ENCODE measurements at places on chromosomes 3 and 15.

GRCh38 chr15:43991206-43991605, 164.4 kb downstream of the WDR76 start:
- no peaks in the 10 kb centered on the region for H3K27me3 ChIP-seq
- no peak overlapping the region for H3K27ac ChIP-seq
- no peaks in the 10 kb centered on the region for H3K36me3 ChIP-seq
- no peak overlapping the region for H3K4me3 ChIP-seq
- H3K4me1 ChIP-seq = no peaks in the 10 kb centered on the region
- DNase-seq = no peak

DNA sequence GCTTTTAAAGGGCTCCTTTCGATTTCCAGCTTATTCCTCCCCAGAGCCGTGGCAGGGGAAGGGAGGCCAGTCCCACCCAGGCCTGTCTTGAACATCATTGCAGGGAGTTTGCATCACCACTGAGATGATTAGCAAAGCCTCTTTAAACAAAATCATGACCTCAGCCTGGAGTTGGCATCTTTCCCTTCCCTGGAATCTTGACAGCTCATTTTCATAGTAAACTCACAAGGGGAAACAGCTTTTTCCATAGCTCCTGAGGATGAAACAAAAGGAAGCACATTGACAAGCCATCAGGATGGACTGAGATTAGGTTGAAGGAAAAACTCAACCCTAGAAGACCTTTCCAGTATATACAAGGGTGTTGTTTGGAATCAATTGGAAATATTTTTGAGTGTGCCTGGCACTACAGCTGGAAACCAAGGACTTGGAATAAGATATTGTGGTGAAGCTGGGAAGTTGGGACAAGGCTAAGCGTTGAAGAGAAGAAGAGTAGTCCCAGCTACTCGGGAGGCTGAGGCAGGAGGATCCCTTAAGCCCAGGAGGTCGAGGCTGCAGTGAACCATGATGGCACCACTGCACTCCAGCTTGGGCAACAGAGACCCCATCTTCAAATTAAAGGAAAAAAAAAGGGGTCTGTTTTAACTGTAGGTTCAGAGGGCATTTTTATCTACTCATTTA, 3.1 kb upstream of the LARP6 start:
- DNase-seq = peak; percentile 41
- no peaks in the 10 kb centered on the region for H3K4me1 ChIP-seq
- H3K27ac ChIP-seq = peak overlapping the region; percentile 46
- H3K4me3 ChIP-seq = no peak overlapping the region
- peaks cover 21% of the 10 kb centered on the region for H3K27me3 ChIP-seq

DNA sequence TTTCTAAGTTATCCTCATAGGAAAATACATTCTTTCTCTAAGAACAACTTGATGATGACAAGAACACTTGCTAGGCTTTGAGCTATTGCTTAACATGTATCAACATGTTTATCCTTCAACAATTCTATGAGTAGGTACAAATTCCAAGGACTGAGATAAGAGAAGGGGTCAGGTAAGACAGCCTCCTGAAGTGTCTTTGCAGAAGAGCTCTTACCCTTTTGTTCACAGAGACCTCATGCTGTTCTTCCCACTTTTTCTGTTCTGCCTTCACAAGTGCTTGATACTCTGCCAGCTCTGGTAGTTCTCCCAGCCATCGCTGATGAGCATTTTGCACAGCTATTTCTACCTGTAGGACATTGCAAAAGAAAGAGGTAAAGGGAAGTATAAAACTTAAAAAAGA, 50.9 kb downstream of the CEP152 start:
- no peak overlapping the region for H3K27ac ChIP-seq
- peak; percentile 58 for DNase-seq
- H3K4me3 ChIP-seq = no peak overlapping the region

DNA sequence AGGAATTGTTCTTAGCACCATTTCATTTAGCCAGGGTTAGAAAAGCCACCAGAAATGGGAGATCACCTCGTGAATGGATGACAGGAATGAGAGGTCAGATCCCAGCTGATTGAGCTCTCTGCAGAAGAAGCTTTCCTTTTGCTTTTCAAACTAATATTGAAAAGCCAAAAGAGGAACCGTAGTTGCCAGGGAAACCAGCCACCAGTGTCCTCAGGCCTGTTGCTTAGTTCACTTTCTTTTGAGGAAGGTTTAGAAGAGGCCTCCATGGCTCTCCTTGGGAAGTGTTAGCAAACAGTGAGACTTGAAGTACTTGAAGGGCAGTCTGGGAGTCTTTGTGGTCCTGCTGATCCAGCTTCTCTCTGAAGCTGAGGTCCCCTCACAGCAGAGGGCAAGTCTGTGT, 7.4 kb upstream of the CCK start:
- DNase-seq = no peak
- no peaks in the 10 kb centered on the region for H3K36me3 ChIP-seq
- no peaks in the 10 kb centered on the region for H3K4me1 ChIP-seq
- H3K27ac ChIP-seq = no peak overlapping the region
- H3K4me3 ChIP-seq = no peak overlapping the region
- peaks cover 6% of the 10 kb centered on the region for H3K27me3 ChIP-seq

DNA sequence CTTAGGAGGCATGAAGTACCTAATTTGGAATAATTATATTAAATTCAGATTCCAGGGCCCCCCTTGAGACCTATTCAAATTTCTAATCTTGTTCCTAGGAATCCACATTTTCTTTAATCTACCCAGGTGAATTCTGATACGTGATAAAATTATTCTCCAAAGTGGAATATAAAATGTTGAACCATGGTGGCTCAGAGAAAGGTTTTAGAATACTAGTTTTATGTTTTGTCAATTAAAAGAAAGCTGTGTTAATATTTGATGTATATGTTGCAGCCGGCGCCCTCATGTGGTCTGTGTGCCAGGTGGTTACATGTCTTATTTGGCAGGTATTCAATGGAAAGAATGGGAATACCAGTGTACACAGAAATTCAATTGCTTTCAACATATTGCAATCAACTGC, 321.8 kb downstream of the FEZF2 start:
- peak; percentile 56 for DNase-seq
- no peaks in the 10 kb centered on the region for H3K27me3 ChIP-seq
- no peaks in the 10 kb centered on the region for H3K4me1 ChIP-seq

- H3K27ac ChIP-seq = no peak overlapping the region
- no peaks in the 10 kb centered on the region for H3K36me3 ChIP-seq
- peaks cover 6% of the 10 kb centered on the region for H3K27me3 ChIP-seq
- H3K4me1 ChIP-seq = no peaks in the 10 kb centered on the region
These were observed 38.7 kb downstream of the GJD2 start for GRCh38 chr15:34716111-34716510.

DNA sequence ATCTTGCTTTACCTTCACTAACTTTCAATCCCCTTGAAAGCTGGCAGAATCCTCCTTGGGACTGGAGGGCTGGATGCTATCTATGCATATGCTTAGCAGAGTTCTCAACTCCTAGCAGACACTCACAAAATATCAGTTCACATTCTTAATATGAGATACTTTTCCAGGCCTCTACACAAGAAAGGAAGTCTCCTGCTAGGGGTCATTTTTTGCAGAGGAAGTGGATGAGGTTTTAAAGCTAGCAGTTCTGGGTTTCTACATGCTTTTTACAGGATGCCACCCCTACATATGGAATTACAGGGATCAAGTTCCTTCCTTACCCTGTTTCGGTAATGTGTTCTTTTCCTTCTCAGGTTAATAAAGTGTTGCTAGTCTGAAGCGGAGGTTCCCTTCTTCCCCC, 206.3 kb upstream of the TP63 start:
- no peak overlapping the region for H3K4me3 ChIP-seq
- H3K27me3 ChIP-seq = no peaks in the 10 kb centered on the region
- DNase-seq = no peak
- H3K36me3 ChIP-seq = no peaks in the 10 kb centered on the region
- H3K4me1 ChIP-seq = no peaks in the 10 kb centered on the region
- no peak overlapping the region for H3K27ac ChIP-seq

DNA sequence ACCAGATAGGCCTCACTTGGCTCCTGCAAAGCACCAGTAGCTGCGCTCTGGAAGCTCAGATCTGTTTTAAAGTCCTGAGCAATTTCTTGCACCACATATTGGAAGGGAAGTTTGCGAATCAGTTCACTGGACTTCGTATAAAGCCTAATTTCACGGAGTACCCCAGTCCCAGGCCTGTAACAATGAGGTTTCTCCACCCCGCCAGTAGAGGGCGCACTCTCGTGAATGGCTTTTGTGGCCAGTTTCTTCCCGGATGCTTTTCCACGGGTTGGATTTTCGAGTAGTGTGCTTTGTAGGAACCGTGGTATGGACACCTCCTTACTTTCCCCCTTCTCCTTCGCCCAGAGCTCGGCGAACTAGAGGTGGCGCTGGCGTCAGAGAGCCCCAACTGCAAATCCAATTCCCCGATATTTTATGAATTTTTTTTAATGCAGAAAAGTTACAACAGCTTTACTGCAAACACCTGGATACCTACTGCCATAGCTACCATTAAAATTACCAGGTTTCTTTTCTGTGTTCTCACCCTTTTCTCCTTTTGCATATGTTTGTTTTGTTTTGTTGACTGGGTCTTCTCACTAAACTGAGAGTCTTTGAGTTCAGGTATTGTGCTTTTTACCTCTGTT, 13.3 kb downstream of the RARB start:
- H3K27ac ChIP-seq = no peak overlapping the region
- no peaks in the 10 kb centered on the region for H3K36me3 ChIP-seq
- H3K4me1 ChIP-seq = no peaks in the 10 kb centered on the region
- H3K27me3 ChIP-seq = no peaks in the 10 kb centered on the region

- no peak for DNase-seq
- no peaks in the 10 kb centered on the region for H3K36me3 ChIP-seq
- H3K4me1 ChIP-seq = no peaks in the 10 kb centered on the region
- H3K27ac ChIP-seq = no peak overlapping the region
- H3K27me3 ChIP-seq = no peaks in the 10 kb centered on the region
- no peak overlapping the region for H3K4me3 ChIP-seq
These were observed 25.0 kb downstream of the DNAH1 start for GRCh38 chr3:52341123-52341522.

DNA sequence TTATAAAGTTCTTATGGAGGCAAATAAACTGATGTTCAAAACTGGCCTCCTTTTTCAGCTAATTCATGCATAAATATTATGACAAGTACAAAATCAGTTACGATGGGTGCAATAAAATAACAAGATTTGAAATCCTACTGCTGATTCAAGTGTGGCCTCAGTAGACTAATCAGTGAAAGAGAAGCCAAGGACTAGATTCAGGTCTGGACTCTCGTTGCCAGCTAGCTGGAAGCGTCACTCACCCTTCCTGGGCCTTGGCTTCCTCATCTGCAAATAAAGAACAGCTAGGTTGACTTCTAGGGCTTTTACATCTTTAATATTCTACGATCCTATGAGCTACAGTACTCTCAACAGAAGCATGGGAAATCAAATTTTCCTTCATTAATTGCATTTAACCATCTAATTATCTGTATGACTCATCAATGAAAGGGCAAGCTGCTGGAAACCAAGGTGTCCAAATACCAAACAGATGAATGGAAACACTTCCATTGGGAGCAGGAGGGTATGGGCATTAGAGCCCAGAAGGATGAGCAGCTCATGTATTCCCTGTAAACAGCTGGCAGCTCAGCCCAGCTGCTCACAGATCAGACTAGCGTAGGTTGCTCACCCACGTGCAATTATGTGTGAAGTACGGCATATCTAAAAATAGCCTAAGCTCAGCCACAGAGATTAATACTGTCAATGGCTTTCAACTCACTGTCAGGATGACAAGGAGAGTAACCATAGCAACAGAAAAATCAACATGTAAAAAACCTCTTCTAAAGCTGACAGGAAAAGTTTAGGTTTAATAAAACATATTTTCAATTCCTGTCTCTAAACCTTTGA, 294.8 kb downstream of the PLCL2 start:
- peaks cover 11% of the 10 kb centered on the region for H3K36me3 ChIP-seq
- H3K27ac ChIP-seq = no peak overlapping the region
- peaks cover 5% of the 10 kb centered on the region for H3K4me1 ChIP-seq
- no peaks in the 10 kb centered on the region for H3K27me3 ChIP-seq
- no peak overlapping the region for H3K4me3 ChIP-seq
- DNase-seq = no peak

- H3K4me1 ChIP-seq = peaks cover 7% of the 10 kb centered on the region
- peak overlapping the region; percentile 84 for H3K4me3 ChIP-seq
- H3K27ac ChIP-seq = no peak overlapping the region
- peak; percentile 6 for DNase-seq
These were observed 33.4 kb downstream of the SPINK8 start for GRCh38 chr3:48299746-48300712.

DNA sequence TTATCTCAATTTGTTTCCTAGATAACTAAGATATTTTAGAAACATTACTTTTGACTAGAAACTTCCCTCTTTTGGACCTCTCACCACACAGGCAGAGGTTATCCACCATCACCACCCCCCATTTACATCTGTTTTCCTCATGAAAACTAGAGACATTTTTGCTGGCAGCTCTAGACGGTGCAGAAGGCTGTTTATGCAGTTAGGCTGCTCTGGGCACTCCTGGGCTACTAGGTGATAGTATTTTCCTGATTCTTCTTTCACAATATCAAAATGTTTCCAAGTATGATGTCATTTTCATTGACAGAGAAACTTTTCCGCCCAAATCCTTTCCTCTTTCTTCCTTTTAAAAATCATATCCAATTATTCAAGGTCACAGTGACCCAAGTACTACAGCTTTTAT, 67.1 kb downstream of the PLOD2 start:
- no peaks in the 10 kb centered on the region for H3K27me3 ChIP-seq
- H3K4me1 ChIP-seq = peaks cover 4% of the 10 kb centered on the region
- H3K27ac ChIP-seq = no peak overlapping the region
- DNase-seq = no peak
- H3K36me3 ChIP-seq = no peaks in the 10 kb centered on the region

DNA sequence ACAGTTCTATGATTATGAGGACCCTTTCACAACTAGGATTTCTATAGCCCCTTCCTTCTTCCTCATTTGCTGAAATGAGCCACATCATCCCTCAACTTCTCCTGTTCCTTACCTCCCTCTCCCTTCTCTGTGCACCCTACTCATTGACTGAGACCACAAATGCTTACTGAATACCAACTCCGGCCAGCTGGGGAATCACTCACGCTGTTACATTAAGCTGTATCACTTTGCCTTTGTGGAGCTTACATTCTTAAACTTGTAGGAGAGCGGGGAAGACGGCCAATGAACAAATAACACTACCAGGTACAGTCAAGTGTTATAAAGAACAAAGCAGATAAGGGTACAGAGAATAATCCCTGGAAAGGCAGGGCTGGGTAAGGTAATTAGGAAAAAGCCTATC, 5.7 kb downstream of the SUCLG2 start:
- no peaks in the 10 kb centered on the region for H3K27me3 ChIP-seq
- peak; percentile 33 for DNase-seq
- H3K27ac ChIP-seq = no peak overlapping the region
- peaks cover 14% of the 10 kb centered on the region for H3K4me1 ChIP-seq

DNA sequence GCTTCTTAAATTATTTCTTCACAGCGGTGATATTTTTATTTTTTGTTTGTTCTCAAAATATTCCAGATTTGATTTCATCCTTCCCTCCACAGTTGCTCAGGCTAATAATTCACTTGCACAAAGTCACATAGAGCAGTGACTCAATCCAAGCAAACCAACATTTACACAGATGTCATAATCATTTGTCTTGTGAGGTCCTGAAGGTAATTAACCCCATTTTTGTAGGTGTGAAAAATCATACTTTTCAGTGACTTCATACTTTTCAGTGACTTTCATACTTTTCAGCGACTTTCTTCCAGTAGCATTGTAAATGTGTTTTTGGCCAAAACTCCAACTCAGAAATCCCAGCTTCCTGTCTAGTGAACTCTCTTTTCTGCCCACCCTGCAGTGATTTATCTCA, 32.1 kb downstream of the CD200 start:
- no peak overlapping the region for H3K4me3 ChIP-seq
- H3K27ac ChIP-seq = no peak overlapping the region
- DNase-seq = no peak

GRCh38 chr15:98958918-98959639, 48.5 kb downstream of the PGPEP1L start:
- H3K36me3 ChIP-seq = peaks cover 67% of the 10 kb centered on the region
- no peak overlapping the region for H3K27ac ChIP-seq
- no peaks in the 10 kb centered on the region for H3K27me3 ChIP-seq
- H3K4me3 ChIP-seq = no peak overlapping the region
- no peaks in the 10 kb centered on the region for H3K4me1 ChIP-seq
